ENCODE measurements at places on chromosomes 11 and 22. TPM values are rescaled to one million over a fixed set of nuclear protein-coding genes. Genes with fewer than 3 reads are reported as not detected.

DNA sequence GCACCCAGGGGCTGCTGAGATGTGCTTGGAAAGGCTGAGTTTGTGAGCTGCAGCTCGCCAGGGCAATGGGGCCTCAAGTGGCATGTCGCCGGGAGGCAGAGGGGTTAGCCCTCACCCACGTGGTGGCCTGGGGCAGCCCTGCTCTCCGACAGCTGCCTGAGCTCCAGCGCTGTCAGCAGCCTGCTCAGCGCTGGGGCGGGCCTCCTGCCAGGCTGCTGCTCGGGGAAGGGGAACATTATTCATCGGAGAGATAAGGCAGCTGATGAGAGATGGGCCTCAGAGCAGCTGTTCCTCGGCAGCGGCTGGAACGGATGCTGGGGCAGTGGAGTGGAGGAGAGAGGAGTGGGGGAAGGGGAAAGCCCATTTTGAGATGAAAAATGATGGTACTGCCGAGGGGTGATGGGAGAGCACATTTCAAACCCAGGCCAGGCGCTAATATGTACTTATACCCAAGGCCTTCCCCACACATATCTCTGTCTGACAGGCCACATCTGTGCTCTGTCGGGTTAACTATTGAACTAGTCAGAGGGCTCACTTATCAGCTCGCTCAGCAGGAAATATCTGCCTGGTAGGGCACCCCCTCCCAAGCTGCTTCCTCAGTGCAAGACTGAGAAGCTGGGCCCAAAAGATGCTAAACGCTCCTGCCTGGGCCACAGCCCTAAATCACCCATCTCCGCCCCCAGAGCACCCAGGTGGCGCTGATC, 79.5 kb downstream of the TIMP3 start:
- DNase-seq: peak; percentile 56
- H3K27me3 ChIP-seq: no peaks in the 10 kb centered on the region
- no peaks in the 10 kb centered on the region for H3K4me1 ChIP-seq
- no peak overlapping the region for H3K4me3 ChIP-seq

- H3K27ac ChIP-seq: no peak overlapping the region
- no peaks in the 10 kb centered on the region for H3K27me3 ChIP-seq
- H3K4me1 ChIP-seq: peaks cover 4% of the 10 kb centered on the region
- no peak for DNase-seq
Measured at GRCh38 chr11:114438303-114438702, 964 bp upstream of the REXO2 start.

DNA sequence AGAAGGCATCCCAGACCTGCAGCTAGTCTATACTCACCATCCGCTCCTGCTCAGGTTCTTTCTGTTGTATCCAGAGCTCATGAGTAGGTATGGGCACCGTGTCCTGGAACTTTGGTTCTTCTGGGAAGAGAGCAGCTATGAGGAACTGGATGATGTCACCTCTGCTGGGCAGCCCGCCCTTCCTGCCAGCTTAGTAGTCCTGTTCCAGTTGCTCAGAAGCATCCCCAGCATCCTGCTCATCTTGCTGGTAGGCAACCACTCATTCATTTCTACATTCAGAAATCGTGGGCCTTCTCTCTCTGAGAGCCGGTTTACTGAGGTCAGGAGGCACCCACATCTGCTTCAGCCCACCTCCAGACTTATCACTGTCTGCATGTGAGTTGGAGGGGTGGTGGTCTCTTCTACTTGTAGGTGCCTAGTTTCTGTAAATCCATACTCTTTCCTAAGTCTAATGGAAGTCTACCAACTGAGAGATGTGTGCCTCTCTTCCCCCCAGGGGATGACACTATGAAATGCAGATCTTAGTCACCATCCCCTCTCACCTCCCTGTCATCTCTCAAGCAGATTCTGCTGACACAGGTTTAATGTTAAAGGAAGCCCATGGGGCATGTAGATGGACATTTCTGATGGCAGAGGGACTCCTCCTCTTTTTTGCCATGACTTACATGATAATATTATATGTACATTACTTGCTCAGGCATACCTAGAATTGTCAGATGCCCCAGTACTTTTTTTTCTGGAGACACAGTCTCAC, 29.6 kb upstream of the CCDC134 start:
- H3K36me3 ChIP-seq: no peaks in the 10 kb centered on the region
- H3K27ac ChIP-seq: no peak overlapping the region
- H3K27me3 ChIP-seq: no peaks in the 10 kb centered on the region
- H3K4me1 ChIP-seq: no peaks in the 10 kb centered on the region
- DNase-seq: no peak
- no peak overlapping the region for H3K4me3 ChIP-seq

DNA sequence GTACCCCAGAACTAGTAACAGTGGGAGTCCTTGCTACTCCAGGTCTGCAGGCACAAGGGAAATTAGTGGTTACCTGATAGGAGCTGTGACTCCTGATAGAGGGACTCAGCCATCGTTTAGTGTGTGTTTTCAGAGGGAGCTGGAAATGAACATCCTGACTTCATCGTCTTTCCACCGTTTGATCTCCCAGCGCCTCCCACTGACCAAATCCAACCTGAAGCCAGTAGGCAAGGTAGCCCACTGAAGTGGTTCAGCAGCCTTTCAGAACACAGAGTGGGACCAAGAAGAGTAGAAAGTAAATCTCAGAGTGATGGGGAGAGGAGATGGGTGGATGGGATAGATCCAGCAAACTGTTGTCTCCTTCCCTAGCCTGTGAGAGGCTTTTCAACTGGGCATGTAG, 385.9 kb downstream of the INSC start:
- no peaks in the 10 kb centered on the region for H3K36me3 ChIP-seq
- no peak for DNase-seq
- H3K4me3 ChIP-seq: no peak overlapping the region
- H3K27ac ChIP-seq: no peak overlapping the region

Gene SLC29A2
- total RNA-seq: 20.2 TPM

DNA sequence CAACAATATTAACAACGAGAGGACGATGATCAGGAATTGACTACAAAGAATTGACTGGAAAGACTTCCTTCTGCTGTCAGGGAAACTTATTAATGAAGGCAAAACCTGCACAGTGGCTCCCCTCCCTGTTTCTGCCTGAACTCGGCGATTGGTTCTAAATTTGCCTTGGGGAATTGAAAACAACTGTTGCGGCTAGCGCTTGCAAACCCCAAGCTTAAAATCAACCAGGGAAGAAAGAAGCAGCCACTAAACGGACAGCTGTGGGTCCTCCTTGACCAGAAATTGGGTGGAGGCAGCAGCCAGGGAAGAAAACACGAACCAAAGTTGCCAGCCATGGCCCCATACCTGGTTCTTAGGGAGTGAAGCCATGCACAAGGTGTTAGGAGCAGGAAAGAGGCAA, 383.5 kb upstream of the CADM1 start:
- H3K4me1 ChIP-seq: no peaks in the 10 kb centered on the region
- no peaks in the 10 kb centered on the region for H3K36me3 ChIP-seq
- DNase-seq: no peak
- no peaks in the 10 kb centered on the region for H3K27me3 ChIP-seq

DNA sequence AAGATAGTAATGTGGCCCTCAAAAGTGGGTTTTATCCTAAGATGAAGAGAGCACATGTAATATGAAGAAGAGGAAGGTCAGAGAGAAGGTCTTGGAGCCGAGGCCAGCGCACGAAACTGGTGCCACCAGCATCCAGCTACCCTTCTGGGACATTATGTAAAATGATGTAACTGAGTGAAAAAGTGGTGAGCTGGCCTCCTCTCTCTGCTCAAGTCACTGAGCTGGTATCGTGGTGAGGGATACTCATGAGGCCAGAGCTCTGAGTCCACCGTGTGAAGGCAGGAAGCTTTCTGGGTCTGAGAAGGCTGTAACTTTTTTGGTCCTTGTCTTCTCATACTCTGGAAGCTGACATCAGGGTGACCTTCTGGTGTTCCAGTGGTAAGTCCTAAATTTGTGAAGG, 25.1 kb downstream of the RNF185 start:
- H3K4me1 ChIP-seq: no peaks in the 10 kb centered on the region
- H3K4me3 ChIP-seq: no peak overlapping the region
- no peaks in the 10 kb centered on the region for H3K36me3 ChIP-seq
- no peaks in the 10 kb centered on the region for H3K27me3 ChIP-seq
- no peak overlapping the region for H3K27ac ChIP-seq

DNA sequence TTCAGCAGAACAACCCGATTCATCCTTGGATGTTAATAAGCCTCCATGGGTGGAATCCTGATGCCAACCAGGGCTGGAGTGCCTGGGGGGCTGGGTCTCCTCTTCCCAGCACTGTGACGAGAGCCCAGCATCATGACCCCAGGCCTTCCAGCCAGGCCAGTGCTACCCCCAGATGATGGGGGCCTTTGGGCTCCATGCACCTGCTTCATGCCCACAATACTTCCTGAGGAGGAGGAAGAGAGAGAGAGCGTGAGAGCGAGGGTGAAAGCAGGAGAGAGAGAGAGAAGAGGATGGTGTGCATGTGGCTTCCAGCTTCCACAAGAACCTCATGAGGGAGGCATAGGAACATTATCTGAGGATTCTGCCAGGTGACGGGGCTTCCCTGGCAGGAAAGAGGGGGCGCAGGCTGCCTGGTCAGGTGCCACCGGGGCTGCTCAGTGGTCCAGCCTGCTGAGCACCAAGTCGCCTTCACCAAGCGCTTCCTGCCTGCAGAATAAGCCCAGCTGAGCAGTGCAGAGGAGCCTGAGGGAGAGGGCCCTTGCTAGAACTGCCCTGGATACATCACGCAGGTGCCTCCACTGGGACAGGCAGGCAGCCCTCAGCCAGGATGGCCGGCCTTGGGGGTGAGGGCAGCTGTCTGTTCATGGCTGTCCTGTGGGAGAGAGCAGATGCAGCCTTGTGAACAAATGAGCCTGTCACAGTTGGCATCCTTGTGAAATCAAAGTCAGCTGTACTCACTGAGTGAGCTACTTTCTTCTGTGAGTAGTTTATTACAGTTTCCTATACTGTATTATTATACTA, 243.3 kb upstream of the B3GAT1 start:
- no peaks in the 10 kb centered on the region for H3K27me3 ChIP-seq
- H3K4me1 ChIP-seq: no peaks in the 10 kb centered on the region
- peak; percentile 9 for DNase-seq
- H3K27ac ChIP-seq: no peak overlapping the region

GRCh38 chr11:115498354-115498753, 5.9 kb downstream of the CADM1 start:
- no peaks in the 10 kb centered on the region for H3K36me3 ChIP-seq
- no peaks in the 10 kb centered on the region for H3K4me1 ChIP-seq
- no peak for DNase-seq
- no peak overlapping the region for H3K4me3 ChIP-seq
- no peak overlapping the region for H3K27ac ChIP-seq
- peaks cover 25% of the 10 kb centered on the region for H3K27me3 ChIP-seq

DNA sequence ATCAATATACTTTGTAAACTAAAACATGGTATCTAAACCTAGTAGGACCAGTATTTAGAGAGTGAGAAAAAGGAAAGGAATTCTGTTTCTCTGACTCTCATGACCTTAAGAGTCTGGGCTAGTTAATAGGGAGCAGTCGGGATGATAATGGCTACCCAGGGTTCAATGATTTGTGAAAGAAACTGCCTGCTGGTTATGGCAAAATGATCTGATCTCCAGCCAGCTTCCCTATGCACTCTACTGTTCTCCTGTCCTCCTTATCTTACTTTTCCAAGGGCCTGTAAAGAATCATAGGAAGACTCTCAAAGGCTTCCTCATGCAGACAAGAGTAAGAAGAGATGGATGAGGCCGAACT, 193.1 kb upstream of the PITPNB start:
- no peaks in the 10 kb centered on the region for H3K4me1 ChIP-seq
- H3K27me3 ChIP-seq: no peaks in the 10 kb centered on the region
- H3K27ac ChIP-seq: no peak overlapping the region

Gene ACR
- 0.77 TPM for total RNA-seq

- H3K4me3 ChIP-seq: no peak overlapping the region
- DNase-seq: no peak
- H3K36me3 ChIP-seq: no peaks in the 10 kb centered on the region
- no peaks in the 10 kb centered on the region for H3K4me1 ChIP-seq
Measured at GRCh38 chr11:19739872-19740271, 27.2 kb downstream of the NAV2 start.

- H3K27me3 ChIP-seq: peaks cover 70% of the 10 kb centered on the region
- DNase-seq: no peak
- no peaks in the 10 kb centered on the region for H3K36me3 ChIP-seq
- H3K4me3 ChIP-seq: no peak overlapping the region
- no peak overlapping the region for H3K27ac ChIP-seq
Measured at GRCh38 chr22:19719488-19720021, 3.8 kb upstream of the GP1BB start.

- no peaks in the 10 kb centered on the region for H3K27me3 ChIP-seq
- H3K4me1 ChIP-seq: peaks cover 8% of the 10 kb centered on the region
- no peaks in the 10 kb centered on the region for H3K36me3 ChIP-seq
- no peak overlapping the region for H3K4me3 ChIP-seq
- peak; percentile 40 for DNase-seq
- peak overlapping the region; percentile 68 for H3K27ac ChIP-seq
Measured at GRCh38 chr11:8814209-8814922, 96.6 kb upstream of the AKIP1 start.

GRCh38 chr11:112961751-112962578, 745 bp downstream of the NCAM1 start:
- no peaks in the 10 kb centered on the region for H3K36me3 ChIP-seq
- H3K27ac ChIP-seq: no peak overlapping the region
- no peaks in the 10 kb centered on the region for H3K4me1 ChIP-seq

Gene FREY1
- not detected for total RNA-seq

GRCh38 chr22:36701965-36702621, 1.5 kb downstream of the CACNG2 start:
- no peaks in the 10 kb centered on the region for H3K36me3 ChIP-seq
- H3K4me3 ChIP-seq: no peak overlapping the region
- no peaks in the 10 kb centered on the region for H3K4me1 ChIP-seq
- H3K27me3 ChIP-seq: peaks cover 12% of the 10 kb centered on the region
- no peak overlapping the region for H3K27ac ChIP-seq

DNA sequence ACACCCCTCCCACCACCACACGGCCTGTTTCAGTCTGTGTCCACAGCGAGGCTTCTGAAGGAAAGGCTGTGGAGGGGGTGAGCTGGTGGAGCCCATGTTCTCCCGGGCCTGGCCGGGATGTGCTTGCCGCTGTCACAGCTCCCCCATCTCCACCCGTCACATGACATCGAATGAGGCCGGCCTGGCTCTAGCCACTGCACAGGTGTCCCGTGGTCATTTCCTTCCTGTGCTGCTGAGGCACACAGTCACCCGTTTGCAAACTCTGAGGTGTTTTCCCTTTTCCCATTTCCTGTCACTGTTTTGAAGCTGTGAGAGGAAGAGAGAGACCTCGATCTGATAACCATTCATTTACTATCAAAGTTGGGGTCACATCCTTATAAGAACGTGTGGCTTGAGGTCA, 55.7 kb upstream of the CLDN5 start:
- H3K36me3 ChIP-seq: no peaks in the 10 kb centered on the region
- H3K27me3 ChIP-seq: no peaks in the 10 kb centered on the region
- H3K4me3 ChIP-seq: no peak overlapping the region
- DNase-seq: no peak

- no peak overlapping the region for H3K4me3 ChIP-seq
- peaks cover 35% of the 10 kb centered on the region for H3K27me3 ChIP-seq
Measured at GRCh38 chr11:35623621-35624168, 5.4 kb downstream of the FJX1 start.

DNA sequence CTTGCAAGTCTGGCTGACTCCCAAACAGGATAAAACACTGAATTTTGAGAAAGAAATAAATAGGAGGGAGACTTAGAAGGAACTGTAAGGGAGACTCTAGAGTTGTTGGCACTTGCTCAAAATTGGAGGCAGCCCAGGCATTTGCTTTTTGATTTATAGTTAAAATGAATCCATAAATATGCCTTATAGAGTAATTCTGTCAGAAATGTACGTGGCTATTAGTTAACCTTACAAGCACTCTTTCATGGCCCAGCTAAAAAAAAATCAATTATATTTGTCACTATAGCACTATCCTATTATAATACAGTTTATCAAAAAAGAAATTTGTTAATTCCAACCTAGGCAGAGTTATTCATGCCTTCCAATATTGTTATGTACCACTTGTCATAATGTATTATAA, 1000.0 kb upstream of the CHORDC1 start:
- no peaks in the 10 kb centered on the region for H3K36me3 ChIP-seq
- H3K27me3 ChIP-seq: no peaks in the 10 kb centered on the region
- H3K4me3 ChIP-seq: no peak overlapping the region
- no peaks in the 10 kb centered on the region for H3K4me1 ChIP-seq
- DNase-seq: no peak

Gene TUT1
- 26.2 TPM for total RNA-seq

All from colonic mucosa (tissue), 4 donors.